ENCODE measurements at places on chromosomes 13 and 19.

- DNase-seq: no peak
Observed at GRCh38 chr13:92362717-92363116, 863.9 kb upstream of the GPC6 start.

DNA sequence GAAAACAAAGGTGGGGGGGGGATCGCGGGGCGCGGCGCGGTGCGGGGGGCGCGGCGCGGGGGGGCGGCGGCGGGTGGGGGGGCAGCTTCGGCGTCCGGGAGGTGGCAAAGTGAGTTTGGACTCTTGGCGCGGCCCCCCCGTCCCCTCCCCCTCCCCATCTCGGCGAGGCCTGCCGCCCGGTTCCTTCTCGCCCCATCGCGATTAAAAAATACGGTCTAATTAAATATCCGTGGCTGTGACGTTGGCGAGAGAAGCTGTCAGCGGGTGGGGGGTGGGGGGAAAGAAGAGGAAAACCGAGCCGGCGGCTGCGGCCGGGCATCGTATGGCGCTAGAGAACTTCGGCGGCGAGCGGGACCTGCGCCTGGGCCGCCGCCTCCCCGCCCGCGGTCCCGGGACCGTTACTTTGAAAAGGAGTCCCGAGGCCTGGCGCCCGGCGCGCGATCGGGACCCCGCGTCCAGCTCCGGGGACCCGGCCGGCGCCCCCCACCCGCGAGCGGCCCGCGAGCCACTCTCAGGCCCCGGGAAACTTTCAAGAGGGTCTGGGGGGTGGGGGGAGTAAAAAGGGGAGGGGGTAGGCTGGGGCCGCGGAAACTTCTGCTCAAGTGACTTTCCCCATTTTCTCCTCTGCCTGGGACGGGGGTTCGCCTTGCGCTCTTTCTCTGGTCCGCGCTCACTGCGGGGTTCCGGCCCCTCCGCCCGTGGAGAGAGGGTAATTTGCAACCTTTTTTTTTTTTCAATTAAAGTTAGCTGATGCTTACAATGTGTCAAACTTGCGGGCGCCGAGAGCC lies 146.3 kb upstream of the ZNF536 start:
- no peak for DNase-seq

- no peak for DNase-seq
Observed at GRCh38 chr13:97440598-97441170, 6.7 kb downstream of the RAP2A start.

- peak; percentile 61 for DNase-seq
Observed at GRCh38 chr19:16566161-16566560, 6.1 kb downstream of the SLC35E1 start.

GRCh38 chr19:46696866-46697203 lies 20.1 kb downstream of the PRKD2 start:
- DNase-seq: no peak

DNA sequence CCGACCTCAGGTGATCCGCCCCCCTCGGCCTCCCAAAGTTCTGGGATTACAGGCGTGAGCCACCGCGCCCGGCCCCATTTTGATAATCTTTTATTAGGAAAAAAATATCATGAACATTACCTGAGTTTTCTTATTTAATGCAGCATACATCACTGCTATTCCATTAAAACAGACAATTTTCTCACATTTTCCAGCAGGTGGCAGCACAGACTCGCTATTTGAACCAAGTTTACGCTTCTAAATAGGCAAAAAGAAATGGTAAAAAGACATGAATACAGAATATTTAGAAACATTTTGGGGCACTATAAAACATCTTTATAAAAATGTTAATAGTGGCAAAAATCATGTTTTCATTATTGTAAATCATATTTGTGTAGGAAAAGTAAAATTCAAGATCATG lies 903.1 kb downstream of the SLITRK6 start:
- no peak for DNase-seq

GRCh38 chr19:54560881-54561385 lies 12.7 kb upstream of the LILRA2 start:
- DNase-seq: no peak

GRCh38 chr19:31838163-31838815 lies 489.1 kb upstream of the TSHZ3 start:
- DNase-seq: no peak

GRCh38 chr19:10769533-10770491 lies 51.9 kb downstream of the DNM2 start:
- no peak for DNase-seq

DNA sequence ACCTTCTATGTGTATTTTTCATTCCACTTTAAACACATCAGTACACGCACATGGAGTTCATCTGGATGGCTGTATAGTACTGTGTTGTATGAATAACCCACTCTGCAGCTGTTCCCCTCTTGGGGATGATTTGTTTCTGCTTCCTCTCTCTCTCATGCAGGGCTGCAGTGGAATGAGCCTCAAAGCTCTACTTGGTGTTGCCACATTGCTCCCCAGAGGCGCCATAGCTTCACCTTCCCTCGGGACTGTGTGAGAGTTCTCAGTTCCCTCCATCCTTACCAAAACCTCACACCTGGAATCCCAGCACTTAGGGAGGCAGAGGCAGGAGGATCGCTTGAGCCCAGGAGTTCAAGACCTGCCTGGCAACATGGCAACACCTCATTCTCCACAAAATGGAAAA lies 28.4 kb upstream of the GPR183 start:
- no peak for DNase-seq

- no peak for DNase-seq
Observed at GRCh38 chr19:5559804-5560133, 8.0 kb downstream of the TINCR start.

DNA sequence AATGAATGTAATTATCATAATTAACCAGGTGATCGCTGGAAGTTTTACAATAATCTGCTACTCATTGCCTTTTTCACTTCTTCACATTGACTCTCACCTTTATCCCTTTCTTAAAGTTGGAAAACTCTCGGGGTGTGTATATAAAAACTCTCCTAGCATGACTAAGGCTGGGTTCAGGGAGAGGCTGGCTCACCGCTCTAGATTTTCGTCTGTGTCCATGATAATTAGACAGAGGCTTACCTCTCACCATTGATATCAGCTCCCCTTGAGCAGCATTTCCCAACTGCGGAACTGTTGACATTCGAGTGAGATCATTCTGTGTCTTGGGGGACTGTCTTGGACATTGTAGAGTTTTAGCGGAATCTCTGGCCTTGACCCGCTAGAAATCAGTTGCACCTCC lies 39.4 kb downstream of the NFIX start:
- no peak for DNase-seq

GRCh38 chr13:60679928-60680694 lies 283.1 kb downstream of the TDRD3 start:
- no peak for DNase-seq

DNA sequence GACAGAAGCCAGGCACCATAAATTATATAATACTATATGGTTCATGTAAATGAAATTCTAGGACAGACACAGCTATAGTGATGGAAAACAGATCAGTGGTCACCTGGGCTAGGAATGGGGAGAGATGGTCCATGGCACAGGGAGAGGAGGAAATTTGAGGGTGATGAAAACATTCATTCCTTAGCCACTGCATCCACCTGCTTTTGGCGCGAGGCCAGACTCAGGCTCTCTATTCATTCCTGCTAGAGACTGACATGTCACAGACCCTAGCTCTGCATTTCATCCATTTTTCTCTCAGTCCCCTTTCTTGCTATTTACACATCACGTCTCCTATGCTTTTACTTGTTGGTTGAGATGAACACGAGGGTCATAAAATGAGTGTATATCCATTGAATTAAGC lies 628.3 kb upstream of the SLC10A2 start:
- DNase-seq: no peak

DNA sequence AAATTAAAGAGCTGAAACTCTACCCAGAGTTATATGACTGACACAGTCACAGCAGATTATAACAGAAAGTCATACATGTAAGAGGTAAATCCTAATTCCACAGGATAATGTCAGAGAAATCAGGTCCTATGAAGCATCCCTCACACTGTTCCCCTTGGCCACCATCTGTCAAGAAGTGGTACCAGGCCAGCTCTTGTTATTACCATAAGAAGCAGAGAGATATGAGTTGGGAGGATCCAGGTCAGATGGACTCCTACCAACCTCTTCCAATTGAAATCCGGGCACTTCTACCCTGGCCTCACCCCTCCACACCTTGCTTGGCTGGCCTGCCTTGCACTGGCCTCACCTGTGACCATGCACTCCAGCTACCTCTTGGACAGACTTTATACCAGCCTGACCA lies 353.2 kb downstream of the DNAJC15 start:
- DNase-seq: no peak

GRCh38 chr13:109575821-109576220 lies 210.6 kb downstream of the IRS2 start:
- no peak for DNase-seq

DNA sequence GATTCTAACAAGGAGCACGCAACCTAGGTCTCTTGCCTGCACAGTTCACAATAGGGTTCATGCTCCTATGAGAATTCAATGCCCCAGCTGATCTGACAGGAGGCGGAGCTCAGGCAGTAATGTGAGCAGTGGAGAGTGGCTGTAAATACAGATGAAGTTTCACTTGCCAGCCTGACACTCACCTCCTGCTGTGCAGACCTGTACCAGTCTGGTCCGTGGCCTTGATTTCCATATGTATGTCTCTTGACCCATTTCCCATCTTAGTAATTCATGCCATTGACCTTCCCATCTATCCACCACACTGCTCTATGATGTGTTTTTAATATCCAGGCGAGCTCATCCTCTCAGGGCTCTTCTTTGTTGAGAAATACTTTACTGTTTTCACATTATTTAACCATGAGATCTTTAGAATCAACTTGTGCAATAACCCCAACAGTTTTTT lies 95.2 kb downstream of the LRCH1 start:
- DNase-seq: no peak

DNA sequence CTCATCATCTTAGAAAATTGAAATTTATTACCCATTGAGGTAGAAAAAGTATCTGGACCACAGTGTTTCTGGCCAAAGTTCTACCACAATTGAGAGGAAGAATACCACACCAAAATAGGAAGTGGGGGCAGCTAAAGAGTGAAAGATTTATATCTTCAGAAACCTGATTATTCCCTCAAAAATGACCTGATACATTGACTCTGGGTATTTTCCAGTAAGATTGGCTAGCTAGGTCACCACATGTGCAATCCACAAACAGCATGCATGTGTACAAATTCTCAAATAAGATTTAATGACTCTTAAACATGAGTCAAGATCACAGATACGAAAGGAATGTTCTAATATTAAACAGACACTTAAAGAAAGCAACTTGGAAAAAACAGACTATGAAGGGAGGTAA lies 1516.2 kb upstream of the PCDH20 start:
- no peak for DNase-seq

DNA sequence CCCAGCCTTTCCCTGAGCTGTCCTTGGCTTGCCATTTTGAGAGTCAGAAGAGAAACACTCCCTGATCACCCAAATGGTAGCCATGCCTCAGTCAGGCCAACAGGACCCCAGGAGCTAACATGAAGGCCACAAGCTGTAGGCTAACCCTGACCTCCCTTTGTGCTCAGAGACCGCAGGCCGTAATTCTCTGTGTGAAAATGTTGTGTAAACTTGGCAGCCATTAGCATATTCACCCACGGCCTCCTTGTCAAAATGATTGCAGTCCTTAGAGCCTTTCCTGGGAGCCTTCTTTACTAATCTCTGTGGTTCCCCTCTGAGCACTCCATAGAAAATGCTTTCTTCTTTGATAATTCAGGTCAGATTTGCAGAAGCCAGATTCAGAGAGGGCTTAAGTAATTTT lies 418.9 kb downstream of the COG6 start:
- DNase-seq: no peak

DNA sequence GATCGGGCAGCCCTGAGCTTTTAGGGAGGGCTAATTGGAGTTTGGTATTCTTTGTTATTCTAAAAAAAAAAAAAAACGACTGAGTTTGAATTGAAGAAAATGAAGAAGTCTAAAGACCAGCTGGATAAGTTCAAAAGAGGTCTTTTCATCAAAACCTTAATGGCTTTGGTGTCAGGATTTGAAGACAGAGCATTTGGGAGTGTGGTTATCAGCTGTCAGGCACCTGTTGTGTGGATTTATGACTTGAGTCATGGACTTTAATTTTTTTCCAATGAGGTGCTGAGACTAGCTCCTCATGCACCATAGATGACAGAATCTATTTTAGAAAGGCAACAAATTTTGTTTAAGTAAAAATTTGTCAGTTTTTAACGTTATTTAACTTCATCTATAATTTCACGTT lies 72.5 kb downstream of the FREM2 start:
- DNase-seq: no peak

GRCh38 chr19:49205114-49205513 lies 47.5 kb downstream of the TRPM4 start:
- DNase-seq: no peak

- no peak for DNase-seq
Observed at GRCh38 chr13:79222427-79223205, 183.4 kb downstream of the RBM26 start.

GRCh38 chr19:34793565-34793964 lies 20.6 kb upstream of the ZNF599 start:
- DNase-seq: no peak

DNA sequence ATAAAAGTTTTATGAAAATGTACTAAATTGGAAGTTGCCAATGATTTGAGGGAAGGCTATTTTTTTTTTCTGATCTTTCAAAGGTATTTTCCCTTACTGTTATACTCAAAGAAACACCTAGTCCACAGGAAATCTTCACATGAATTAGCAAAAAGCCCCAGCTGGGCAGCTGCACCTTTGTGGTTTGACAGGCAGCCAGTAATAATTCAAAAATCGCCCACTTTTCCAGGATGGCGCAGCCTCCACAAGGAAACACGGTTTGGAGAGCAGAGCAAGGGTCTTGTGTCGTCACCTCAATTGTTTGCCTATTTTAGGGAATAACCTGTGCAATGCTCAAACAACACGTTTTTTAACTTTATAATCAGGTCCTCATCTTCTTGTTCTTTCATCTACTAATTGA lies 324.9 kb upstream of the GPC6 start:
- DNase-seq: no peak

DNA sequence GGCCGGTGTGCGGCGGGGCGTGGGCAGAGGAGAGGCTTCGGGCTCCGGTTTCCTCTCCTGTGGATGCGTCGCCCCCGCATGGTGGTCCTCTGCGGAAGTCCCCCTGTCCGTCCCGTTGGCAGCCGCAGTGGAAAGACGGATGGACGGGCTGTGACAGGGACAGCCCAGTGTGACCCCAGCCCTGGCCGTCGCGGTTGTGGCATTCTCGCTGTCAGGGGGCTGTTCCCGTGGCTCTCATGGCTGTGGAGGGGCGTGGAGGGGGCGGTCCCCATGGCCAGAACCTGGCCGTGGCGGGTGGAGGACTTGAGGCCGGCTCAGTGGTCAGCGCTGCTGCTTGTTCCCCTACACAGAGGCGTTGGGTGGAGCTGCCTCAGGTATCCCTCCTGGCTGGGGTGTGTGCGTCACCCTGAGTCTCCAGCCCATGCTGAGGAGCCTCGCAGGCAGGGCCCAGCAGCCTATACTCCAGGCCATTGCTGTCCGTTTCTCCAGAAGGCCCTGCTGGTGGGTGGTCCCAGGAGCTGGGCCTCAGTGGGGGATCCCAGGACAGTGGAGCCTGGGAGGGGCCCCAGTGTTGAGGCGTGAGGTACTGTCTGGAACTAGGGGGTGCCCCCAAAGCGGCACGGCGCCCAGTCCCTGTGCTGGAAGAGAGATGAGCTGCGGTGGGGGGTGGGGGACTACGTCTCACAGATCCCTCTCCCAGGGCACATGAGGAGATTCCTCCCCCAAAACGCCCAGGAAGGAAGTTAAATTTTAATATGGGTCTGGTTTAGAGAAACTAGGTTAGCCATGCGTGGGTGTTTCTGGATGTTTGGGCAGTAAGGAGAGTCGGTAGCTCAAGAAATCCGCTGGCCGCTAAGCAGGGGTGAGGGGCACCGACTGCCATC lies 20.3 kb downstream of the CSNK1G2 start:
- no peak for DNase-seq
